NCI-H2107 (cell line): ENCODE measurements at places on chromosomes 4 and X.

GRCh38 chr4:47490550-47490949 is 5.5 kb downstream of the ATP10D start:
- DNase-seq = no peak

DNA sequence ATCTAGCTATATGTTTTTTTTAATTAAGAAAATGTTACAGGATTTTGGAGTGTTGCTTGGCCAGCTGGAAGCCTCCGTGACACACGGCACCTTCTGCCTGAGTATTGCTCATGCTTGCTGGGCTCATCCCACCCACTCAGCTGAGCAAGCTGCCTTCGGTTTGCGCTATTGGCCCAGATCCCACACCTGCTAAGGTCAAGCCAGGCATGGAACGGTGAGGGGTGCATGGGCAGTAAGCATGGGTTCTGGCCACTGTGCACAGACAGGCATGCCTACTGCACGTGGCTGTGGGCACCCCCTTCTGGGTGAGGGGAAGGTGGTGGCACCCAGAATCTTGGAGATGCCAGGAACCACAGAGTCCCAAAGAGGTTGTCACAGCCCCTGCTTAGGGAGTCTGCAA is 1178.4 kb upstream of the PCDH7 start:
- DNase-seq = no peak

DNA sequence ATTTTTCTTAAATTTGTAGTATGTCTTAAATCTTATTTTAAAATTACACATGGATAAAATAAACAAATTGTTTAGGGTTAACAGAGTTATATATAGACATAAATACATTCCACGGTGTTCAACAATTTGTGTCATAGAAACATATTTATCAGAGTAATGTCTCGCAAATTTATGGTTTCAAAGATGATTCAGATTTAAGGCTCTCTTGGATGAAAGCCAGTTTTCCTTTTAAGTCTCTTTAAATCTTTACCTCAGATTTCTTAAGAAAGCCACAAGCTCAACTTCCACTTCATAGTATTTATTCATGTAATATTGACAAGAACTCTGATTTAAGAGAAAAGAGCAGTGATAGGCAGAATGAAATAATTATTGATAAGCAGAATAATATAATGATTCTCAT is 1254.8 kb upstream of the ADGRL3 start:
- DNase-seq = no peak

DNA sequence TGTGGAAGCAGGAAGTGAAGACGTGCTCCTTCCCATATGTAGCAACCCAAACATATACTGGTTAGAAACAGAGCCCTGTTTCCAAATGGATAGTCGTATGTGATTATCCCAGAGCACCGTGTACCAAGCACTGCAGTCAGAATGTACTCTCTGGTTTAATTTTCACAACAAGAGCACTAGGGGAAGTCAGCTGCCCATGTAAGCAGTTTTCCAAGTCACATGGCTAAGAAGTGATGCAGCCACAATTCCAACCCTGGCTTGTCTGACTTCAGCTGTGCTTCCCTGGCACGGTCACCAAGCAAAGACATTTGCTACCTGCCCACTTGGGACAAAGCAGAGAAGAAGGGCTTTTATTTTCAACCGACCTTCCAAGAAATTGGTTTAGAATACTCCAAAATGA is 28.2 kb upstream of the CEP135 start:
- DNase-seq = no peak

- no peak for DNase-seq
Observed at GRCh38 chrX:121903961-121904360, 856.6 kb downstream of the GLUD2 start.

GRCh38 chr4:27985522-27985921 is 1124.9 kb downstream of the STIM2 start:
- DNase-seq = no peak

- DNase-seq = no peak
Observed at GRCh38 chrX:114268643-114269042, 315.2 kb upstream of the HTR2C start.

DNA sequence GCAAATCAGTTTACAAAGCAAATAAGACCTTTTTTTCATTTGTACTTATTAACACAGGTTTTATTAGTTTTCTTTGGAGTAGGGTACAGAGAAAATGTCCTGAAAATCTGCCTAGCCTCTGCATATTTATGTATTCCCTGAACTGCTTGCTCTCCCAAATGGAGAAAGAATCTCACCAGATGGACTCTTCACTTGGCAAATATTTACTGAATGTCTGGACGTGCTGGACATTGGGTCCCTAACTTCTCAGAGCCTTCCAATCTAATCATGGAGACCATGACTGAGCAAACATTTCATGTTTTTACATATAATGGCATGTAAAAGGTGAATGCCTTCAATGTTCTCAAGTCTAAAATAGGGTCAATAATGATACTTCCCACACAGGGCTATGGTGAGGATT is 126.0 kb downstream of the CHRDL1 start:
- no peak for DNase-seq

DNA sequence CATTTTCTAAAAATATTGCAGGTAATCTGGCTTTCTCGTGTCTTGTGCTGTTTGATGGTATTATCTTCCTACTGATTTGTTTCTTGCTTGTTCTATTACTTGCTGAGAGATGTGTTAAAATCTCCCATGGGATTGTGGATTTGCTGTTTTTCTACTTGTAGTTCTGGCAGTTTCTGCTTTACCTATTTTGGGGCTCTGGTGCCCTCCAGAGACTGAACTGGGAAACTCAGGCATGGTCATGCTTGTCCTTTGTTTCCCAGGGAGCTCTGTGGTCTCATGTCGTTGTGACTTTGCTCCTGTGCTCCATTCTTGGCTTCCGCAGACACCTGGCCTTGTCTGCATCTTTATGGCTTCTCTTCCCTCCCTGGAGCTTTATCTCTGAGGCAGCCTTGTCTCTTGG is 39.5 kb downstream of the NSD2 start:
- DNase-seq = no peak

DNA sequence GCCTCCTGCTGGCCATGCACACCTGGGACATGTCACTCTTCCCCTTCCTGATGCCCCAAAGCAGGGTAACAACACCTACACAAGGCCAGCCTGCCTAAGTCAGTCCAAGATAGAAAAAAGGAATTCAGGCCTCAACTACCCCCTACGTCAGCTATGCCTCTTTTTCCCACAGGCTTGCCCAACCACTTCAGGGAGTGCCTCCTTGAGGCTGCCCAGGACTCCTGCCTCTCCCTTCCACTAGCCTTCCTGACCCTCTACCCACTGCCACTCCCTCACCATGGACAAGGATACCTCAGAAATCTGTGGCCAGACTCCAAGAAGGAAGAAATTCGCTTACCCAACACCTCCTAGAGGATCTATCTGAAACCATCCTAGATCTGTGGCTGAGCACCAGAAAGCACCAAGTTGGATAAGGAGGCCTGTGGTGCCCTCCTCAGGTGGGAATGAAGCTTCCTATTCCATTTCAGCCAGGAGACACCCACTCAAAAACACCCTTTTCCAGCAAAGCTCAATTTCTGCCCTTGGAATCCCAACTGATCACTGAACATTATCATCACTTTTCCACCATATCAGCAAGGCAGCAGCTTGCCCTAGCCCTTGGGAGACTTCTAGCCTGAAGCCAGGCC is 1.8 kb downstream of the KDM5C start:
- DNase-seq = no peak

GRCh38 chr4:84680956-84681355 is 98.0 kb downstream of the CDS1 start:
- DNase-seq = no peak

DNA sequence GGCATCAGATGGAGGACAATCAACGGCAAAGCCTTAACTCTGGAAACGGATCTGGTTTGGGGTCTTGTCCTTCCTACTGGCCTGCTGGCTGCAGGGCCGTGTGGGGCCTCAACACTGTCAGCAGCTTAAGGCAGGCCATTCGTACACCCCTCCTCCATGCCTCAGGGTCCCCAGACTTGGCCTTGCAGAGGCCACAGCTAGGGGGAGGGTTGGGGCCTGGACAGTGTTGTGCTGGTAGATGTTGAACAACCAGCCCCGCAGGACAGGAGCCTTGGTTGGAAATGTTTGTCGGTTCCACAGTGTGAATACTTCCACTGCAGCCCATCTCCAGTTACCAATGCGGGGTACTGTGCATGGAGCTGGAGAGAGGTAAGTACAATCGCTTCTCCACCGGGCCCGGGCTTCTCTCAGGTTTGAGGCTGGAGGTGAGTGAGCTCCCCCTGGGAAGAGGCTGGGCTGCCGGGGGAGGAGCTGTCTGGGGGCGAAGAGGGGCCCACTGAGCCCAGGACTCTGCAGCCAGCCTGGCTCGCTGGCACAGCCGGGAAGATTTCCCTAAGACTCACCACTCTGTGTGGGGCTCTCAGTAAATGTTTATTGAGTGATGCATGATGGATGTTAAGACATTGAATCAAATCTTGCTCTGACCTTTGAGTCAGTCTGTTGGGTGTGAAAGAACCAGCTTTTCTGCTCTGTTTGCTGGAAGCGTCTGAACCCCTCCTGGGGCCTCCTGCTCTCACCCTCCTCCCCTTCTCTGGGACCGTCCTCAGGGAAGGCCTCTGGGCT is 19.7 kb upstream of the GPR78 start:
- DNase-seq = no peak

GRCh38 chr4:95585016-95585695 is 36.4 kb upstream of the UNC5C start:
- no peak for DNase-seq

DNA sequence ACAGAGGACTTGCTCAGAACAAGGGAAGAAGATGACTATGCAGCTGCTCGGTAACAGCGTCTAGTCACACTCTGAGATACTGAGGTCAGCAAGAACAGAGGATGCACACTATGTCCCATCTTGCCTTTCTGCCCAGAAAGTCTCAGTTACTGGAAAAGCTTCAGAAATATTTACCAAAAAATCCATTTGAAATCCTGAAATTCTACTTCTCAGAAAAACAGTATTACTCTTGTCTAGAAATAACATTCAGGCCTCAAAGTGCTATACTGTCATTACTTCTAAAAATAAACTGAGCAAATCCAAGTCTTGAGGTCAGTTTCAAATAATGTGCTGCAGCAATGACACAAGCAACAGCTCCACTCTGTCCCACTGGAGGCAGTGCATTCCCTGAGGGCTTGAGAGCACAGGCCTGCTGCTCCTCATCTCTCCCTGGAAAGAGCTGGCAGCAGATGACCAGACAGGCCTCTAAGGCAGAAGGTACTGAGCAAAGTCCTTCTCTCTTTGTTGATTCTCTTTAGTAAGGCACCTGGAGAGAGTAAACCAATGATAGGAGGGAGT is 76.9 kb downstream of the CAMK2D start:
- DNase-seq = no peak

- DNase-seq = no peak
Observed at GRCh38 chrX:17359500-17359899, 15.5 kb upstream of the NHS start.

DNA sequence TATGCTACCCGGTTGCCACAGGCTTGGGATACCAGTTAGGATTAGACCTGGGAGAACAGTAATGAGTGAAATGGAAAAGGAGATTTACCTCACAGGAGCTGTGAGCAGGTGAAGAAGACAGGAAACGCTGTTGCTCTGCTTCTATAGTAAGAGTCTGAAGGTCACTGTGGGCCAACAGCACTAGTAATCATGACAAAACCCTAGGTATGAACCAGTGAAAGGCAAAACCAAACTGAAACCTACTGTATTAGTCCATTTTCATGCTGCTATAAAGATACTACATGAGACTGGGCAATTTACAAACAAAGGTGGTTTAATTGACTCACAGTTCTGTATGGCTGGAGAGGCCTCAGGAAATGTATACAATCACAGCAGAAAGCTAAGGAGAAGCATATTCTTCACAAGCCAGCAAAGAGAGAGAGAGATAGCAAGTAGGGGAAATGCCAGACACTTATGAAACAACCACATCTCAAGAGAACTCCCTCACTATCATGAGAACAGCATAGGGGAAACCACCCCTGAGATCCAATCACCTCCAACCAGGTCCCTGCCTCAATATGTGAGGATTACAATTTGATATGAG is 736.7 kb upstream of the INTU start:
- DNase-seq = no peak

DNA sequence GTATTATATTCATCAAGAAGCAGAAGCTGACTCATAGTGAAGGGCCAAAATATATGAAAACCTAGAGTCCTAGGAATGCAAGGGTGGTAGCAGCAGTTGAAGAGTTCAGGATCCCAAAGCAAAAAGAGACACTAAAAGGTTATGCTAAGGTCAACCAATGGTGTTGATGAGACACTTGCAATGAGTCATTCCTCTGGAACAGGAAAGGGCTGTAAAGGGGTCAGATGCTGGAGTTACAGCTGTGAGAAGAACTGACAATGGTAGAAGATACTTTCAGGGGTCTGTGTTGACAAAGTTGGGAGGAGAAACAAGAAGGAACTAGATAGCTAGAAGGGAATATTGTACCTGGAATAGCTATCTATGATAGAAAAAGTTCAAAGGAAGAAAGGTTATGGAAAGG is 47.5 kb downstream of the ZGRF1 start:
- DNase-seq = no peak

DNA sequence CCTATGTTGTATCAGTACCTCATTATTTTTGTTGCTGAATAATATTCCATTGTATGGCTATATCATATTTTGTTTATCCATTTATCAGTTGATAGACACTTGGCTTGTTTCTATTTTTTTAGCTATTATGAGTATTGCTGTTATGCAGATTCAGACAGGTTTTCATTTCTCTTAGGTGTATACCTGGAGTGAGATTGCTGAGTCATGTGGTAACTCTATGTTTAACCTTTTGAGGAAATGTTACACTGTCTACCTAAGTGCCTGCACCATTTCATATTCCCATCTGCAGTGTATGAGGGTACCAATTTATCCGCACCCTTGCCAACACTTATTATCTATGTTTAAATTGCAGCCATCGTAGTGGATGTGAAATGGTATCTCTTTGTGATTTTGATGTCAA is 43.0 kb upstream of the SH3RF1 start:
- DNase-seq = no peak

DNA sequence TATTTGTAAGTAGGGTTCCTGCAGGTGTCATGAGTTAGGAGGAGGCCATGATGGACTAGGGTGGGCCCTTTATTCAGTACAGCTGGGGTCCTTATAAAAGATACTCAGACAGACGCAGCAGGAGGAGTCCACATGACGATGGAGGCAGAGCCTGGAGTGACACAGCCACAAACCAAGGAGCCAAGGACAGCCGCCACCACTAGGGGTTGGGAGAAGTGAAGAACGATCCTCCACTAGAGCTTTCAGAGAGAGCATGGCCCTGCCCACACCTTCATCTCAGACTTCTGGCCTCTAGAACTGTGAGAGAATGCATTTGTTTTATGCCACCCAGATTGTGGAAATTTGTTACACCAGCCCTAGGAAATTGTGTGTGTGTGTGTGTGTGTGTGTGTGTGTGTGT is 31.1 kb downstream of the JAKMIP1 start:
- DNase-seq = no peak

DNA sequence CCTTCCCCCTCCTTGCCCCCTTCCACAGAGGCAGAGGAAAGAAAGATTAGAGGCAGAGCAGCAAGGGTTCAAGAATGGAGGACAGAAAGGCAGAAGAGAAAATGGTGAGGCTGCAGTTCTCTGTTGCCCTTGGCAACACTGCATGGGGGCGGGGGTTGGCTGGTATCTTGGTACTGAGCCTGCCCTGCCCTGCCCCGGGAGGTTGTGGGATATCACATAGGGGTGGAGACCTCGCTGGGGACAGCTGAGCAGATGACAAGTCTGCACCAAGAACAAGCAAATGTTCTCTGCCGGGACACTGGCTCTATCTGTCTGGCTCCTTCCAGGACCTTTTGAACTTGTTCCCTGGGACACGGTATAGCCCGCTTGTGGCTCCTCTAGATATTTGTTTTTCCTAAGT is 39.8 kb downstream of the NHS start:
- no peak for DNase-seq
